ENCODE measurements at places on chromosomes 3 and 15. TPM values are rescaled to one million over a fixed set of nuclear protein-coding genes. Genes with fewer than 3 reads are reported as not detected.

- H3K27ac ChIP-seq: no peak overlapping the region
- DNase-seq: no peak
- no peaks in the 10 kb centered on the region for H3K4me1 ChIP-seq
Observed at GRCh38 chr15:96261575-96262034, 68.9 kb upstream of the NR2F2 start.

GRCh38 chr3:153835540-153835939, 285.6 kb upstream of the ARHGEF26 start:
- no peaks in the 10 kb centered on the region for H3K4me1 ChIP-seq
- no peak overlapping the region for H3K27ac ChIP-seq
- no peaks in the 10 kb centered on the region for H3K36me3 ChIP-seq

- no peaks in the 10 kb centered on the region for H3K27me3 ChIP-seq
- H3K4me3 ChIP-seq: no peak overlapping the region
- DNase-seq: no peak
- H3K36me3 ChIP-seq: no peaks in the 10 kb centered on the region
- no peak overlapping the region for H3K27ac ChIP-seq
Observed at GRCh38 chr3:86740751-86741150, 250.2 kb downstream of the VGLL3 start.

DNA sequence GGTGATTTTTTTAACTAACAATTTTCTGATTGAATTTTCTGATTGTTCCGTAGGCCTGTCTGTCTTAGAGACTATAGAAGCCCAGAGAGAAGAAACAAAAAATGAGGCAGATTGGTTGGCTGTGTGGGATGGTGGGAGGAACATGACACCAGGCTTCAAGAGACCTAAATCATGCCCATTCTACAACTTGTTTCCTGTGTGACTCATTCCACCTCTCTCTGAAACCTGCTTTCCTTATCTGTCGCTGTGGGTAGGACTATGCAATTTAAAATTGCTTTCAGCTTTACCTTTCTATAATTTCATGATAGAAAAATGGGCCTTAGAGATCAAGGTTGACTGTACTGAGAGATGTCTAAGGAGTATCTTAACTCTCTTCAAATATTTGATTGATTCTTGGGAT, 44.5 kb downstream of the OXNAD1 start:
- peaks cover 72% of the 10 kb centered on the region for H3K4me1 ChIP-seq
- H3K27me3 ChIP-seq: no peaks in the 10 kb centered on the region
- no peak for DNase-seq
- no peak overlapping the region for H3K4me3 ChIP-seq

PDIA3 gene
- 206 TPM for total RNA-seq

PLCB2 gene
- total RNA-seq: 242 TPM

CHRD gene
- total RNA-seq: not detected

Measured in T-cell (primary cell).